ENCODE measurements at places on chromosomes 13 and 19.
A peak's percentile ranks its signal among the peaks of the same experiment; 100 is the strongest.

GRCh38 chr13:100213576-100213975 lies 124.7 kb downstream of the PCCA start:
- H3K4me3 ChIP-seq: no peak overlapping the region
- no peak for DNase-seq
- peaks cover 14% of the 10 kb centered on the region for H3K36me3 ChIP-seq
- H3K4me1 ChIP-seq: peaks cover 6% of the 10 kb centered on the region
- no peak overlapping the region for H3K27ac ChIP-seq
- no peaks in the 10 kb centered on the region for H3K27me3 ChIP-seq

GRCh38 chr19:23917856-23918255 lies 3.2 kb downstream of the ZNF726 start:
- DNase-seq: no peak

DNA sequence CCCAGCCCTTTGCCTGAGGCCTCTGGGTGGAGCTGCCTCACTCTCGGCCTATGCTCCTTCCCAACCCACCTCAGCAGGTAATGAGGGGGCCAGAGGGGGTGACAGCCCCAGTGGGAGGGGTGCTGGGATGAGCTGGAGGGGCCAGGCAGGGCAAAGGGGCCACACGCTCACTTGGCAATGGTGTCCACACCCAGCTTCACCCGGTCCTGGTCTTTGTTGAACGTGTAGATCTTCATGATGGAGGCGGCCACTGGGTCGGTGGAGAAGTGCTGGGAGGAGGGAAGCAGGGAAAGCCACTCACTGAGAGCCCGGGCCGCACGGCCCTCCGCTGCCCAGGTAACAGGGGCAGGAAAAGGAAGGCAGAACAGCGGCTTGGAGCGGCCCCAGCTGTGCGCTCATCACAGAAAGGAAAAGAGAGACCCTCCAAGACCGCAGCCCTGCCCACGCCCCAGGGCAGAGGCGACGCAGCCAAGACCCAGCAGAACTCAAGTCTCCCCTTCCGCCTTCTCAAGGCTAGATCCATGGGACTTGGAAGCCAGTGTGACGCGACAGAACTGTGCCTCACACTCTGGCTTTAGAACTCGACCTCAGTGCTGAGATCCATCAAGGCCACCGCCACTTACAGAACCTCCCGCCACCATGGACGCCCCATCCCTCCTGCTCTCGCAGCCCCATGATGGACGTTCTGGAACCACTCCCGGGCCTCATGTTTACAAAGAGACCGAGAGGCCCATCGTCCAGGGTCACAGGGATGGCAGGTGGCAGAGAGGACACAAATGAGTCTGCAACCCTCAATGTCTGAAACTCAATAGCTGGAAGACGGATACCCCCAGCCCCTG lies 9.2 kb downstream of the UBXN6 start:
- no peak overlapping the region for H3K27ac ChIP-seq
- H3K4me3 ChIP-seq: no peak overlapping the region
- no peaks in the 10 kb centered on the region for H3K4me1 ChIP-seq
- H3K36me3 ChIP-seq: peaks cover 5% of the 10 kb centered on the region

DNA sequence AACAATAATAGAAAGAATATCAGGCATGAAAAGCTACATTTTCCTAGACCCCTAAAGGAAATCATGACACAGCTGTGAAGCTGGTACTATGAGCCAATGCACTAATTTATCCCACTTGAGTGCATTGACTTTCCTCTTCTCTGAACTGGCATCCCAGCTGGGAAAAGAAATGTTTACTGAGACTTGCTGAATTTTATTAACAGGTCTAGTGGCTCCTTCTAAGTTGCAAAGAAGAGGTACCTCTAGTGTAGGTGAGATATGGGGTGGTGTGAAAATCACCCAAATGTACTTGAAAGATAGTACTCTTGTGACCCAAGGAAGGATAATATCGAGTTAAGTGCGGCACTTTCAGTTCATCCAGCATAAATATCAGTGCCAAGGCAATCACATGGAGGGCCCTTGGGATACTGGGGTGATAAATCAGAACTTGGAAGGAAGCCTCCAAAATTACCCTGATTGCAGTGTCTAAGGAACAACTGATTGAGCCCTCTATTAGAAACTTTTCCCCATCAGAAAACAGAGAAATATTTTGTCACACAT lies 369.2 kb downstream of the PCDH9 start:
- no peak overlapping the region for H3K27ac ChIP-seq
- no peak for DNase-seq
- no peaks in the 10 kb centered on the region for H3K27me3 ChIP-seq
- H3K4me3 ChIP-seq: no peak overlapping the region
- H3K36me3 ChIP-seq: no peaks in the 10 kb centered on the region
- H3K4me1 ChIP-seq: no peaks in the 10 kb centered on the region

GRCh38 chr19:44900328-44901244 lies 5.0 kb upstream of the APOE start:
- H3K27ac ChIP-seq: no peak overlapping the region
- no peak overlapping the region for H3K4me3 ChIP-seq
- DNase-seq: no peak
- peaks cover 2% of the 10 kb centered on the region for H3K27me3 ChIP-seq

DNA sequence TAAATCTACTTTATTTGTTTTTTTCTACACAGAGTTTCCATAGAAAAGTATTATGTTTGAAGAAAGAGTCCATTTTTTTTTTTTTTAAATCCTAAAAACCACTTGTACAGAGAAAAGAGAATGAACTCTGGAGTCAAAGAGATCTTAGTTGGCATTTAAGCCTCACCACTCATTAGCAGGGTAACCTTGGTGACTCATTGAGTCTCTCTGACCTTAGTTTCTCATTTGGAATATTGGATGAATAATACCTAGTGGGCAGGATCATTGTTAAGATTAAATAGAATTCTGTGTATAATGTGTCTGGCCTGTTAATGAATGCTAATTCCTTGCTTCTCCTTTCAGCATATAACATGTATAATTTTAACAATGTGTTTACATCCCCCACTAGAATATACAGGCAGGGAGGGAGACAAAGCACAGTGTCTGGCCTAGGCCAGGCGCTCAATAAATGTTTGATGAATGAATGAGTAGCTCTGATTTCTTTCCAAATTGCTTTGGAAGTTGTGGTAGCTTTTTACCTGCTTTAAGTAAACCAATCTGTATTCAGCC lies 48.7 kb upstream of the MYCBP2 start:
- H3K27ac ChIP-seq: no peak overlapping the region
- H3K27me3 ChIP-seq: no peaks in the 10 kb centered on the region
- H3K36me3 ChIP-seq: no peaks in the 10 kb centered on the region
- no peaks in the 10 kb centered on the region for H3K4me1 ChIP-seq

GRCh38 chr13:21078501-21078900 lies 17.1 kb upstream of the LATS2 start:
- no peaks in the 10 kb centered on the region for H3K36me3 ChIP-seq
- no peak overlapping the region for H3K4me3 ChIP-seq
- H3K4me1 ChIP-seq: peaks cover 11% of the 10 kb centered on the region

DNA sequence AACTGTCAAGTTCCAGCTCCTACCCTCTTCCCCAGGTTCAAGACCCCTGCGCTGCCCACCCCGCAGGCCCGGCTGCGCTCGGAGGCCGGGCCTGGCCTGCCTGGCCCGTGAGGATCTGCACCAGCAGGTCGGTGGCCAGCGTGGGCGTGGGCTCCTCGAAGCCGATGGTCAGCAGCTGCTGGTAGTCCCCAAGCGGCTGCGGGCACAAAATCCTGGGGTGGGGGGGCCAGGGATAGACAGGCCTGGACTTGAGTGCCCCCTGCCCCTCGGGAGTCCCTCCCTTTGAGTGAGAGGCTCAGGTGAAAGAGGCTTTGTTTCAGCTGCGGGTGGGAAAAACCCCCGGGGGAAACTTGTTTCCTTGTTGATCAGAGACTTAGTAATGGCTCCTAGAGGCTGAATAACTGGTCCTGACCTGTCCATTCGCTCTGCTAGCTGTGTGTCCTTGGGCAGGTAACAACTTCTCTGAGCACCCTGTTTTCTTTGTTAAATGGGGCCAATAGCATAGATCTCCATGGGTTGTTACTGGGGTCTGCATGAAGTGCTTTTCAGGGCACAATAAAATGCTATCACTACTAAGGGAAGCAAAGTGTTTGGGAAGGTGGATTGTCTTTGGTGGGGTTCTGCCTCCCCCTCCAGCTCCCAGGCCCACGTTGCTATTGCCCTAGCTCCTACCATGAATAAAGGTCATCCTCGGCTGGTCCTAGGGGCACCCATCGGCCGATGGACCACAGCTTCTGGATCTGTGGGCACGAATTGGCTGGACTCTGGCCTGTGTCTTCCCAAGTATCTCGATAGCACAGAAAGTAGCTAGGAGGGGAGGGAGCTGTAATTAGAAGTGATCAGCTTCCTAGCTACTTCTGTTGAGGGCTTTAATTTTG lies 3.5 kb downstream of the C19orf67 start:
- DNase-seq: peak; percentile 68
- H3K4me3 ChIP-seq: peak overlapping the region; percentile 95
- H3K4me1 ChIP-seq: peaks cover 11% of the 10 kb centered on the region
- peak overlapping the region; percentile 91 for H3K27ac ChIP-seq

GRCh38 chr19:14473073-14473977 lies 1.8 kb downstream of the PTGER1 start:
- H3K27me3 ChIP-seq: peaks cover 19% of the 10 kb centered on the region
- peak overlapping the region; percentile 47 for H3K4me3 ChIP-seq
- H3K4me1 ChIP-seq: peaks cover 31% of the 10 kb centered on the region
- peaks cover 4% of the 10 kb centered on the region for H3K36me3 ChIP-seq
- H3K27ac ChIP-seq: no peak overlapping the region

DNA sequence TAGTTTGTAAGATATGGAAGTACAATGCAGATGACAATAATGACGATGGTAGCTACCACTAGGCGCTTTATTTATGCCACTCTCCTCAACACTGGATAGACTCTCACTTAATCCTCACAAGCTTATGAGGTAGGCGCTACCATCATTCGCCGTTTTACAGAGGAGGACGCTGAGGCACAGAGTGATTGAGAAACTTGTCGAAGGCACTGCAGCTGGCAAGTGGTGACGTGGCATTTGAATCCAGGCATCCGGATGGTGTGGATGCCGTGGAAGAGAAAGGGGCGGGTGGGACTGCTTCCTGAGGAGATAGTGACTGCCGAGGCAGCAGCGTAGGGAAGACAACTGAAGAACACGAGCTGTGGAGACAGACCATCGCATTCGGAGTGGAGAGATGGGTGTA lies 1.3 kb upstream of the RPS9 start:
- H3K4me1 ChIP-seq: peaks cover 38% of the 10 kb centered on the region
- H3K27ac ChIP-seq: peak overlapping the region; percentile 100
- H3K36me3 ChIP-seq: peaks cover 39% of the 10 kb centered on the region
- H3K27me3 ChIP-seq: no peaks in the 10 kb centered on the region
- no peak for DNase-seq

DNA sequence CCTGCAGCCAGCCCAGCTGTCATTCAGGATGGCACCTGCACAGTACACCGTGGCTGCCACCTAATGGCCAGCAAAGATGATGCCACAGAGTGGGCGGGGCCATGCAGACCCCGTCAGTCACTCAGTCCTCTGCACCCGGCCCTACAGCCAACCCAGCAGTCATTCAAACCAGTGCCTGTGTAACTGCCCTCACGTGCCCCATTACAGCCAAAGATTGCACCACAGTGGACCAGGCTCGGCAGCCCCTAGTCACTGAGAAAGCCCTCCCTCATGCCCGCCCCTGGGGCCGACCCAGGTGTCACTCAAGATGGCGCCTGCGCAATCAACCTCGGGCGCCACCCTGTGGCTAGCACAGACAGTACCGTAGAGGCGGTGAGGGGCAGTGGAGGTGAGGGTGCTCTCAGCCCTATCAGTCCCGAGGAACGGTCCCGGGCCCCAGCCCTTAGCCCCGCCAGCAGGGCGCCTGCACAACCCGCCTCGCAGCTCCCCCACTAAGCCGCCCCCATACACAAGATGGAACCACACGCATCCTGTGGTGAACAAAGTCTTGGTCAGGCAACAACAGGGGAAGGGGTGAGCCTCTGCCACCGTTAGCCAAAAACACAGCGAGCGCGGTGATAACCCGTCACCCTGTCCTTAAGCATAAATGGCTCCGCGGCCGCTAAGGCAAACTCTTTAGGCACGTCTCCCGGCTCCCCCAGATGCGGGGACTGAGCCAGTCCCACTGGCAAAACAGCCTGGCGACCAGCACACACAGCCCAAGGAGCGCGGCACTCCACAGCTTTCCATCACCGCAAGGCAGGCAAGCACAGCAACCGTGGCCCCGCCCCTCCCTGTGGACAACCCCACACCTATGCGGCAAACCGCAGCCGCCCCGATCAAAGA lies 2.3 kb downstream of the PEG3 start:
- DNase-seq: peak; percentile 8
- peaks cover 28% of the 10 kb centered on the region for H3K36me3 ChIP-seq
- H3K4me3 ChIP-seq: no peak overlapping the region
- no peak overlapping the region for H3K27ac ChIP-seq
- H3K27me3 ChIP-seq: peaks cover 28% of the 10 kb centered on the region
- H3K4me1 ChIP-seq: peaks cover 5% of the 10 kb centered on the region

GRCh38 chr13:27432611-27433210 lies 8.3 kb downstream of the GTF3A start:
- H3K27me3 ChIP-seq: no peaks in the 10 kb centered on the region
- H3K36me3 ChIP-seq: peaks cover 50% of the 10 kb centered on the region
- H3K4me3 ChIP-seq: no peak overlapping the region
- H3K4me1 ChIP-seq: peaks cover 37% of the 10 kb centered on the region

GRCh38 chr13:95207769-95208366 lies 93.4 kb downstream of the ABCC4 start:
- H3K27ac ChIP-seq: no peak overlapping the region
- peaks cover 41% of the 10 kb centered on the region for H3K36me3 ChIP-seq
- H3K4me3 ChIP-seq: no peak overlapping the region
- no peaks in the 10 kb centered on the region for H3K4me1 ChIP-seq

- H3K4me3 ChIP-seq: no peak overlapping the region
- DNase-seq: peak; percentile 75
- H3K4me1 ChIP-seq: peaks cover 39% of the 10 kb centered on the region
- peak overlapping the region; percentile 18 for H3K27ac ChIP-seq
- H3K27me3 ChIP-seq: no peaks in the 10 kb centered on the region
These were observed 77.8 kb downstream of the INSR start for GRCh38 chr19:7216373-7216902.

DNA sequence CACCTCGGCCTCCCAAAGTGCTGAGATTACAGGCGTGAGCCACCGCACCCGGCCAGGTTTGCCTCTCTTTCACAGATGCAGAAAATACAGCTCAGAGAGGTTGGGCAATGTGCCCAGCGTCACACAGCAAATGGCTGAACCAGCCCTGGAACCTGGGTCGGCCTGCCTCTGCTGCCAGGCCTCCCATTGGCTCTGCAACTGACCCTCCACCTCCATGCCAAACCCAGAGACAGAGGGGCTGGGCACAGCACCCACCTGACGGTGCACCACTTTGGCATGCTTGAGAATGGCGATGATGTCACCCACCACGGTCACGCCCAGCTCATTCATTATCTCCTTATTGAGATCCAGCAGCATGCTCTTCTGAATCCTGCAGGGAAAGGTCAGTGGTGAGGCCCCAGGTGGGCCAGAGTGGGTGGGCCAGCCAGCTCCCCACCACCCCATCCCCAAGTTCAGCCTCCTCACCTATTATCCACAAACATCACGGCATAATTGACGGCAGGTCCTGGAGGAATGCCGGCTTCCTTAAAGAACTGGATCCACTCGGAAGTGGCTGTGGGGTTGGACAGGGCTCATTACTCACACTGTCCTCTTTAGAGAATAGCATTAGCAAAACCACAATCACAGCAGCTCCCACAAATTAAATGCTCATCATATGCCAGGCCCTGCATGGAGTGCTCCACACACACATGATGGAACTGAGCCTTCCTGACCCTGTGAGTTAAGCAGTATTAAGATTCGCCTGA lies 12.2 kb downstream of the C19orf47 start:
- H3K4me3 ChIP-seq: no peak overlapping the region
- no peaks in the 10 kb centered on the region for H3K27me3 ChIP-seq
- no peak overlapping the region for H3K27ac ChIP-seq
- DNase-seq: no peak
- H3K4me1 ChIP-seq: no peaks in the 10 kb centered on the region
- peaks cover 36% of the 10 kb centered on the region for H3K36me3 ChIP-seq

GRCh38 chr13:37136187-37136586 lies 30.7 kb upstream of the CSNK1A1L start:
- no peak for DNase-seq
- H3K4me3 ChIP-seq: no peak overlapping the region
- no peaks in the 10 kb centered on the region for H3K36me3 ChIP-seq
